ENCODE measurements at places on chromosomes 16 and 17.

GRCh38 chr17:44779211-44780025, 20.6 kb downstream of the ADAM11 start:
- DNase-seq = peak; percentile 85

DNA sequence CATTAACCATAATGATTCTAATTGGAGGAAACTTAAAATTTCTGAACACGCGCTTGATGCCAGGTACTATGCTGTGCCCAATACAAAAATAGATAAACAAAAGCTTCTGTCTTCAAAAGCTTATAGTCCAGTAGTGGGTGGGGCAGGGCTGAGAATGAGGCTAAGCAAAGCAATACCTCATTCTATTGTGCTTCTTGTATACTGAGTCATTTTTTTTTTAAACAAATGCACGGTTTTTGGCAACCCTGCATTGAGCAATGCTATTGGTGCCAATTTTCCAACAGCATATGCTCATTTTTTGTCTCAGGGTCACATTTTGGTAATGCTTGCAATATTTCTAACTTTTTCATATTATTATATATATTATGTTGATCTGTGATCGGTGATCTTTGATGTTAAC, 34.7 kb upstream of the HNF1B start:
- no peak for DNase-seq

DNA sequence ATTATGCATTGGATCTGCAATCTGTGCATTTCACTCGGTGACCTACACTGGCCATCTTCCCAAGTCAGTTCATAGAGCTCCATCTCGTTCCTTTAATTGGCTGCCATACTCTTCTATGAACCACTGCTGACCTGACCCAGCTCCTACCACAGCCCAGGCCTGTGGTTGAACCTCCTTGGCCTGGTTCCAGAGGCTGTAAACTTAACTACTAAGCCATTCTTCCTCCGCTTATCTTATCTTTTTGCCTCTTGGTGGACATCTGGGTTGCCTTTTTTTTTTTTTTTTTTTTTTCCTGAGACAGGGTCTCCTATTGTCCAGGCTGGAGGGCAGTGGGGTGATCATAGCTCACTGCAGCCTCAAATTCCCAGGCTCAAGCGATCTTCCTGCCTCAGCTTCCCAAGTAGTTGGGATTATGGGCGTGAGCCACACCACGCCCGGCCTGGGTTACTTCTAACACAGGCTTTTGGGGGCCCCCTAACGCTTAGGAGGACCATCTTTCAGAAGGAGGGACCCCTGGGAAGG, 18.3 kb downstream of the COQ7 start:
- no peak for DNase-seq

DNA sequence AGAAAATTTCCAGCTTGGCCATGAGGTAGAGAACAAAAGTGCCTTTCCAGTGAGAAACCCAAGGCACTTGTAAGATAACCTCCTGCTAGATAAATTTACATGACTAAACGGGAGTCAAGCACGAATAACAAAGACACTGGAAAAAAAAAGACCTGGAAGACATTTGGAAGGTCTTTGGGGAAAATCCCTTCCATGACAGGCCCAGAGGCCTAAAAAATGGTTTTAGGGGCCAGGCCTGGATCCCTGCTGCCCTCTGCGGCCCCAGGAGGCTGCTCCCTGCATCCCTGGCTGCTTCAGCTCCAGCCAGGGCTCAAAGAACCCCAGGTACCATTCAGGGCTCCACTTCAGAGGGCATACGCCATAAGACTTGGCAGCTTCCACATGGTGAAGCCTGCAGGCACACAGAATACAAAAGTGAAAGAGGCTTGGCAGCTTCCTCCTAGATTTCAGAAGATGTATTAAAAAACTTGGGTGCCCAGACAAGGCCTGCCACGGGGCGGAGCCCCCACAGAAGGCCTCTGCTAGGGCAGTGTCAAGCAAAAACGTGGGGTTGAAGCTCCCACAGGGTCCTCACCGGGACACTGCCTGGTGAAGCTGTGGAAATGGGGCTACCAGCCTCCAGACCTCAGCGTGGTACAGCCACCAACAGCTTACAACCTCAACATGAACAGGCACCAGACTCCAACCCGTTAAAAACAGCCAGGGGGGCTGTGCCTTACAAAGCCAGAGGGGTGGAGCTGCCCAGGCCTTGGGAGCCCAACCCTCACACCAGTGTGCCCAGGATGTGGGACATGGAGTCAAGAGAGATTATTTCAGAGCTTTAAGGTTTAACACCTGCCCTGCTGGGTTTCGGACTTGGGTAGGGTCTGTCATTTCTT, 77.1 kb downstream of the SDK2 start:
- peak; percentile 14 for DNase-seq

- DNase-seq = peak; percentile 36
Measured at GRCh38 chr17:73203788-73204479, 11.1 kb downstream of the COG1 start.

DNA sequence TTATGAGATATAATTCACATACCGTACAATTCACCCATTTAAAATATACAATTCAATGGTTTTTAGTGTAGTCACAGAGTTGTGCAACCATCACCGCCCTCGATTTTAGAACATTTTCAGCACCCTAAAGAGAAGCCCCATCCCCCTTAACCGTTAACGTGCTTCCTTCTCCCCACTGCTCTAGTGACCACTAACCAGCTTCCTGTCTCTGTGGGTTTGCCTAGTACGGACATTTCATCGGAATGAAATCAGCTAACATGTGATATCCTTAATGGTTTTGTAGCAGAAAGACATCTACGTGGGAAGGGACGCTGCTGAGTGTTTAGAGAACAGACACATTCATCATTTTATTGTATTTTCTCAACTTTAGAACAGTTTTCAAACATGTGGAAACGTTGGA, 80.8 kb upstream of the HSBP1 start:
- no peak for DNase-seq

GRCh38 chr16:3158026-3158509, 23.2 kb downstream of the ZNF213 start:
- no peak for DNase-seq

DNA sequence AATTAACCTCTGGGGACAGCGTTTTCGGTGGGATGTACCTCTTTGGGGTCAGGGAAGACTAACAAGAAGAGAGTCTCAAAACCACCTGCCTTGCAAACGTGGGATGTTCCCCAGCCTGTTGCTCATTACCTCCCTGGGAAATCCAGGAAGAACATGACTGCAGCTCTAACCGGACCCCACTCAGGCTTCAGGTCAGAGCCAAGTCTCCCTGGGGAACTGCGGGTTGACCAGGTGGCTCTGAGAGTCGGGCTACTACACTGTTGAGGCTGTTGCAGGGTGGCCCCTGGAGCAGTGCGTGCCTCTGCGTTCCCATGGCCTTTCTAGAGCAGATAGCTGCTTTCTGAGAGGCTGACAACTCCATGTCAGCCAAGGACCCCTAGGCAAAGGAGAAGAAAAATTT, 309.1 kb downstream of the FOXL1 start:
- no peak for DNase-seq

GRCh38 chr16:24054741-24055491, 201.2 kb upstream of the CACNG3 start:
- DNase-seq = no peak

DNA sequence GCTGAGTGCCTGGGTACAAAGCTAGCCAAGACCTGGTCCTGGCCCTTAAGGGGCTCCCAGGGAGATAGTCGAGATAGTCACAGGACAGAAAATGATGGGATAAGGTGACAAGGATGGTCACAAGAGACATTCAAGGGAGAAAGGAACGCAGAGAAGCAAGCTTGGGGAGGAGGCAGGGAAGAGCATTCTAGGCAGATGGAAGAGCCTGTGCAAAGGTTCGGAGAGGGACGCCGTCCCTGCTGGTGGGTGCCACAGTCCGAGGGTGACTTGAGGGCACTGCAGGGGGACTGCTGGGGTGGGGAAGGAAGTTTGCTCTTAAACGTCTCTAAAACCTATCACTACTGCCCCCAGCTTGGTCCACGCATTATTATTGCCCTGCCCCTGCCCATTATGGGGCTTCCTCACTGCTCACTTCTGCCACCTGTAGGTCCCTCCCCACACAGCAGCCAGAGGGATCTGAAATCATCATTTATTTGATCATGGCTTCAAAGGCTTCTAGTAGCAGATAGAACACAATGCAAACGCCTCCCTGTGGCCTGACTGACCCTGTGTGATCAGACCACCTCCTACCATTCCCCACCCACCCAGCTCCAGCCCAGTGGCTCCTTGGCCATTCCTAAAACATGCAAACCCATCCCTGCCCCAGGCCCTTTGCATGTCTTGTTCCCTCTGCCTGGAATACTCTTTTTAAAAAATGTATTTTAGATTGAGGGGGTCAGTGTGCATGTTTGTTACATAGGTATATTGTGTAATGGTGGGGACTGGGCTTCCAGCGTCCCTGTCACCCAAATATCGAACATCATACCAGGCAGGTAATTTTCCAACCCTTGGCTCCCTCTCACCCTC, 60.3 kb downstream of the RMI2 start:
- peak; percentile 47 for DNase-seq

- DNase-seq = no peak
Measured at GRCh38 chr16:54936979-54937670, 6.5 kb downstream of the IRX5 start.

DNA sequence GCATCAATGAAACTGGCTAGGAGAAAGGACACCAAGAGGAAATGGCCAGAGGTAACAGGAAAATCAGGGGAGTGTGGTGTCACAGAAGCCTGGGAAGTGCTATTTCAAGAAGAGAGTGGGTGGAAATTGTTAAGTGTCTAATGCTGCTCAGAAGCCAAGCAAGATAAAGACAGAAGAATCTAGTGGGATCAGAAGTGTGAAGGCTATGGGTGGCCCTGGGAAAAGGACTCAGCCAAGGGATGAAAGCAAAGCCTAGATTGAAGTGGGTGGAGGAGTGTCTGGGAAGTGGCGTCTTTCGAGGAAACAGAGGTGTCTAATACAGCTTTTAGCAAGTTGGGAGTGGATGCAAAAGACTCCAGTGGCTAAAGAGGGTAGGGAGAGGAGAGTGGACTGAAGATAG, 13.4 kb downstream of the PDZD9 start:
- DNase-seq = no peak

DNA sequence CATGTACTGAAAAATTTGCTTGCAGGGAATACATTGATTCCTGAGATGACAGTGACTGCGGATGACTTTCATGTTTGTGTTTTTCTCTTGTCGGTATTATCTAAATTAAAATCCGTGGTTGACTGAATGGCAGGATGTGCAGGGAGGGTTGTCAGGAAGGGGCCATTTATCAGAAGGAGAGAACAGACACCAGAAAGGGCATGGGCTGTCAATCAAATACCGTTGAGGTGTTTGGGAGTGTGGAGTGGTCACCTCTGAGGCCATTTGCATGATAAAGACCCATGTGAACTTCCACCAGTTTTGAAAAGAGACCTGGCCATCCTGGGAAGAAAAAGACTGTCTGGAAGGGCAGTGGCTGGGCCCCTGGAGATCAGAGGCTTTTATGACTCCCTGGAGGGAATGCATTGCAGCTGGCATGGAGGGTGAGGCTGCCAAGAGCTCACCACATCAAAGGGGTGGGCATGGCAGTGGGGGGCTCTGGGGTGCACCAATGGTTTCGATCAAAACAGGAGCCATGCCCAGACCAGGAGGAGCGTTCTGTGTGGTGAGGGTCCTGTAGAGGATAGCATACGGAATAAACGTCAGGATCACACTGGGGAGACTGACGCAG, 67.1 kb downstream of the CYLD start:
- no peak for DNase-seq

GRCh38 chr16:59634951-59635350, 900.8 kb upstream of the GOT2 start:
- DNase-seq = no peak

Measured in CD4-positive, alpha-beta T cell treated with Interleukin-12 subunit alpha and Interleukin-12 subunit beta, for 1 hour (primary cell).